ENCODE measurements at places on chromosomes 16 and 17. TPM values are rescaled to one million over a fixed set of nuclear protein-coding genes. Genes with fewer than 3 reads are reported as not detected.

DNA sequence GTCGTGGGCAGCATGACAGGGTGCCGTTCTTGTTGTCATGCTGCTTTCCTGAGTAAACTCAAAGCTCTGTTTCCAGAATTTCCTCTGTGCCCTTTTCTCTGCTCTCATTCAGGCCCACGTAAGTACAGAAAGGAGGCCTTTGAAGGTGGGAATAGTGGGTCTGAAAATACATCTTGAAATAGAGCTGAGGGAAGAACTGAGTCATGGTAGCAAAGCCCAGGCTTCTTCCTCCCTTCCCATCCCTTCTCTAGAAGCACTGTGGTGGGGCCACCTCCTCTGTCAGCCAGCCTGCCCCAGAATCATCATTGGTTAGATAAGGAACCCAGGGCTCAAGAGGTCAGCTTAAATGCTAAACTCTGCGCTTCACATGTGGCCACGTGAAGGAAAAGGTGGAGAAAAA, 9.4 kb downstream of the CTRL start:
- H3K4me3 ChIP-seq, result no peak overlapping the region
- peaks cover 4% of the 10 kb centered on the region for H3K27me3 ChIP-seq
- H3K36me3 ChIP-seq, result no peaks in the 10 kb centered on the region
- no peak for DNase-seq
- peaks cover 20% of the 10 kb centered on the region for H3K4me1 ChIP-seq

Gene POLDIP2
- total RNA-seq, result 73.5 TPM

DNA sequence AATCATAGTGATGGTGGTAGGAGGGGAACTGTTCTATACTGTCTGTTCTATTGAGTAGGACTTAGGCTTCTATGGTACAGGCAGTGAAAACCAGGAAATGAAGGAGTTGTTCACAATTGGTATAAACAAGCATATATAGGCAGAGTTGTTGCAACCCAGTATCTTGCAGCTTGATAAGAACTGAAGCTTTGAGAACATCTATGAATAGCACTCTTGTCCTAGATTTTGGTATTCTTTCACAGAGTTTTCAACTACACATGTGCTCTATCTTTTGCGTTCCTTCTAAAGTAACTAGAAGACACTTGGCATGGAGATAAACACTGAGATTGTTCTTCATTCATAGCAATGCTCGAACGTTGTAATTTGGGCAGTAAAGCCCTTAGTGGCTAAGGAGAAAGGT, 91.8 kb downstream of the KCNJ2 start:
- DNase-seq, result no peak
- no peaks in the 10 kb centered on the region for H3K36me3 ChIP-seq
- no peaks in the 10 kb centered on the region for H3K4me1 ChIP-seq
- no peak overlapping the region for H3K27ac ChIP-seq
- H3K4me3 ChIP-seq, result no peak overlapping the region
- no peaks in the 10 kb centered on the region for H3K27me3 ChIP-seq

DNA sequence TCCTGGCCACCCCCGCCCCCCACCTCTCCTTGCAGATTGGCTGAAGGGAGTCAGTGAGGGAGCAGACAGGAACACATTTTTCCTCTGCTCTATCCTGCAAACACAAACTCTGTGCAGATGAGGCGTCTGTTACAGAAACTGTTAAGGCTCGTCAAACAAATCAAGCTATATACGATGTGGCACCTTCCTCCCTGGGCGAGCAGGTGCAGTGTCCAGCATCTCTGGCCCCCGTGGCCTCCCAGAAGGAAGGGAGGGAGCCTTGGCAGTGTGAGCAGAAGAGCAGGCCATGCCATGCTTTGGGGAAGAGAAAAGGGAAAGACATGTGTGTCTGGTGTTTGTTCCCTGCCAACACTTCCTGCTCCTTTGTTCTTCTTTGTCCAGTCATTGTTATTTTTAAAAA, 267.8 kb downstream of the UTP18 start:
- H3K4me1 ChIP-seq, result no peaks in the 10 kb centered on the region
- no peak overlapping the region for H3K4me3 ChIP-seq
- no peak for DNase-seq

DNA sequence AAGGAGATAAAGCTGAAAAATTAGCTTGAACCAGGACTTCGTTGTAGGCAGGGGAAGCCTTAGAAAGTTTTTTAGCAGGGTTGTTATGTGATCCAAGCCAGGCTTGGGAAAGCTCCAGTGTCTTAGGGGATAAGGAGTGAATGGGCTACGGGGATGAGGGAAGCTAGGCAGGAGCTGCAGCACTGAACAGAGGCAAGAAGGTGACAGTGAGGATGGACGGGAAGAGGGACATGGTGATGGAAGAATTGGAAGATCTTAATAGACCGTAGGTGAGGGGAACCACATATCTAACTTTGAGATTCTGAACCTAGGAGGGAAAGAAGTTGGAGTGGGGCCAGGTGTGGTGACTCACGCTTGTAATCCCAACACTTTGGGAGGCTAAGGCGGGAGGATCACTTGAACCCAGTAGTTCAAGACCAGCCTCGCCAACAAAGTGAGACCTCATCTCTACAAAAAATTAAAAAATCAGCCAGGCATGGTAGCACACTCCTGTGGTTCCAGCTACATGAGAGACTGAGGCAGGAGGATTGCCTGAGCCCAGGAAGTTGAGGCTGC, 3.2 kb downstream of the RHBDL3 start:
- DNase-seq, result no peak
- H3K4me3 ChIP-seq, result peak overlapping the region; percentile 97
- peaks cover 5% of the 10 kb centered on the region for H3K36me3 ChIP-seq
- peak overlapping the region; percentile 96 for H3K27ac ChIP-seq

Gene HAS3
- 0.42 TPM for total RNA-seq

DNA sequence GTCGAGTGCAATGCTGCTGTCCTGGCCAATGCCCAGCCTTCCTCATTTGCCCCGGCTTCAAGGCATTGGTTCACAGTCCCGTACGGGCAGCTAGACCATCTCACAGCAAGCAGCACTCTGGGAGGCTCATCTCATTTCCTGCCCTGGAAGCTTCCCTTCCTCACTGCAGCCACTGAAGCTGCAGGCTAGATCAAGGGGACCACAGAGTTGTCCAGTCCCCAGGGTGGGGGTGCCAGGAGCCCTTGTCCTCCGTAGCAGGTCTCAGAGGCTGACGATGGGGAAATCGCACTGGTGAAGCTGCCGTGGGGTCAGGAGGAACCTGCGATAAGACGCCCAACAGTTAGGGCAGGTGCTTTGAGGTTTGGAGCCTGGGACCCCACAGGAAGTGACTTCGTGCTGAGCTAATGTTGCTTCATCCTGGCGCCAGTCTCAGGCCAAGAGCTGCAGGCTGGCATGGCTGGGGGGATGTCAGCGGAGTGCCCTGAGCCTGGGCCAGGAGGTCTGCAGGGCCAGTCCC, at the start of gene SPNS3:
Gene SPNS3 (plus strand): TSS at position 426 of the 517 bp plus-strand sequence. CDS start 28 bp downstream, at position 454.
- peaks cover 9% of the 10 kb centered on the region for H3K27me3 ChIP-seq
- no peaks in the 10 kb centered on the region for H3K36me3 ChIP-seq
- no peak for DNase-seq
- no peak within 1 kb of the TSS for H3K4me3 ChIP-seq
- no peak within 1 kb of the TSS for H3K27ac ChIP-seq

GRCh38 chr17:35101725-35102124, 17.9 kb downstream of the RAD51D start:
- peaks cover 9% of the 10 kb centered on the region for H3K36me3 ChIP-seq
- no peak overlapping the region for H3K27ac ChIP-seq
- H3K4me3 ChIP-seq, result no peak overlapping the region
- peaks cover 3% of the 10 kb centered on the region for H3K27me3 ChIP-seq

GRCh38 chr16:56451753-56452689, 667 bp downstream of the OGFOD1 start:
- peaks cover 2% of the 10 kb centered on the region for H3K27me3 ChIP-seq
- peak overlapping the region; percentile 99 for H3K27ac ChIP-seq
- no peaks in the 10 kb centered on the region for H3K36me3 ChIP-seq
- peaks cover 11% of the 10 kb centered on the region for H3K4me1 ChIP-seq
- DNase-seq, result peak; percentile 54
- peak overlapping the region; percentile 100 for H3K4me3 ChIP-seq

DNA sequence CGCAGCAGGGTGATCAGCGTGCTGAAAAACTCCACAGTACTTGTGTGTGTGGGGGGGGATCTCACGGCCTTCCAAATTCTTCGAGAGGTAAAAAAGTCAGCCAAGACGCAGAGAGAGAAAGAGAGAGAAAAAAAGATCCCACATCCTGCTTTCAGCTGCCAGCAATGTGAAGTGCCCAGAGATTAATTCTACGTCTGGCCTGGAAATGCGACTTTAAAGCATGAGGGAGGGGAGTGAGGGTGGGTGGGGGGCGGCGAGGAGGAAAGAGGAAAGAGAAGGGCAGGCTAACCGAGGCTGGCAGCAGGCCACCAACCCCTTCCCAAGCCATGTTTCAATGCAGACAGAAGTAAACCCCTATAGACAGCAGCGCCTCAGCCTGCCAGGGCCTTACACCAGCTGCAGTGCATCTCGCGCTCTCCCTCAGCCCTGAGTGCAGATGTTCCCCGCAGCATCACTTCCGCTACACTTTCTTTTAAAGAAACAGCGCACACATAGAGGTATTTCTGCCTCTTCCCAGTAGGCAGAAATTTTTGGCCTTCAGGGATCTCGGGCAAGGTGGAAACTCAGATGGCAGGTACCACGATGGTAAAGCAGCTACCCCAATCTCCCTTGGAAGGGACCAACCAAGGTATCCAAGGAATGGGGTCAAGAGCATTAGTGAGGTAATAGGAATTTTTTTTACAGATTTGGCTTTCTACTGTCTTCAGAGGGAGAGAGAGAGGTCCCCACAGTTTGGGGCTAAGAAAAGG, 87.8 kb downstream of the SMG6 start:
- no peaks in the 10 kb centered on the region for H3K27me3 ChIP-seq
- peaks cover under 1% of the 10 kb centered on the region for H3K36me3 ChIP-seq
- H3K4me3 ChIP-seq, result peak overlapping the region; percentile 17

DNA sequence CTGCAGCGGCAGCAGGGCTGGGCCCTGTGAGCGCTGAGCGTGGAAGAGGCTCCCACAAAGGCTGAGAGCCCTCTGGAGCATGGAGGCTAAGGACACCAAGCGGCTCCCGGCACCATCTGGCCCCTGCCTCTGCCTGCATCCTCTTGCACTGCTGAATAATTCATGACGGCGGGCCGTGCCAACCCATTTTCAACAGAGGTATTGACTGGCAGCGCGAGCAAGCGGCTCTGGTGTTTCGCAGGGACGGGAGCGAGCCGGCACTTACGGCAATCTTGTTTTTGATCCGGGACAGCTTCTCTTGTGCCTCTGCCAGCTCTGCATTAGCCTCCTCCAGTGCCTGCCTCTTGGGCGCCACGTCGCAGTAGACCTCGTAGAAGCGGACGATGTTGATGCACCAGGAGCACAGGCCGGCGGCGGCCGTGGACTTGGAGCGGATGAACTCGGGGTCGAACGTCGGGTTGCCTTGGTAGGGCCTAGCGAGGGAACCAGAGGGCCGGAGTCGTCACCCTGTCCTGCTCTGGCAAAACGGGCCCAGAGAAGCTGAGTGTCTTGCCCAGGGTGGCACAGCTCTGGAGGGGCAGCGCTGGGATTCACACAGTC, 80.4 kb downstream of the PGS1 start:
- H3K27me3 ChIP-seq, result no peaks in the 10 kb centered on the region
- peaks cover 4% of the 10 kb centered on the region for H3K4me1 ChIP-seq
- H3K4me3 ChIP-seq, result no peak overlapping the region
- peak overlapping the region; percentile 28 for H3K27ac ChIP-seq

- peak overlapping the region; percentile 25 for H3K4me3 ChIP-seq
- peaks cover 30% of the 10 kb centered on the region for H3K4me1 ChIP-seq
- no peak overlapping the region for H3K27ac ChIP-seq
- H3K27me3 ChIP-seq, result peaks cover 7% of the 10 kb centered on the region
- no peak for DNase-seq
- H3K36me3 ChIP-seq, result no peaks in the 10 kb centered on the region
Measured at GRCh38 chr17:18025945-18026776, 12.8 kb downstream of the ATPAF2 start.

Gene MMP28
- total RNA-seq, result 0.49 TPM

- H3K36me3 ChIP-seq, result no peaks in the 10 kb centered on the region
- H3K4me3 ChIP-seq, result no peak overlapping the region
- no peaks in the 10 kb centered on the region for H3K27me3 ChIP-seq
Measured at GRCh38 chr17:78272181-78272913, 40.9 kb downstream of the TMEM235 start.

Gene KCNJ2
- 1.3 TPM for total RNA-seq

Gene PSKH1
- total RNA-seq, result 27.9 TPM

DNA sequence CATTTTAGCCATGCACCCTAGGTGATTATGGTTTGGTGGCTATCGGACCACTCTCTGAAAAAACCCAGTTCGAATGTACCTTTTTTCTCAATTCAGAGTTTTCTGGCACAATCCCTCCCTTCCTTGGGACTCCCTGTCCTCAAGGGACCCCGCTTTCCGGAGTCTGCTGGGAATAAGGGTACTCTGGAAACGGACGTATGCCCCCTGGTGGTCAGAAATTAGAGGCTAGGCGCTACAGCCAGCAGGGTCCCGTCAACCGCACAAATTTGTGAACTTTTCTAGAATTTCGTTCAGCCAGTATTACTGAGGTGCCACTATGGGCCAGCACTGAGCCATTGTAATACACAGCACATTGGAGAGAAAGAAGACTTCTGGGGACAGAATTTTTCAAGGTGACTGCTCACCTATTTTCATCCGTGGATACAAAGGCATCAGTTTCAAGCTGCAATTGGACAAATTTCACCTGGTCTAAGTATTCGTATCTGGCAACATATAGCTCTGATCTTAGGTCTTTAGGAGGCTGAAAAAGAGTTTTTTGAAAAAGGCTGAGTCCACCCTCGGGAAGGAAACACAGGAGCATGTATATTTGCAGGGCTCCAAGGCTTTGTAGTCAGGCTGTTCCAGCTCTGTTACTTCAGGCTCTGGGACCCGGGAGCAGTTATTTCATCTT, 27.1 kb upstream of the CRYBA1 start:
- no peak overlapping the region for H3K4me3 ChIP-seq
- no peak overlapping the region for H3K27ac ChIP-seq
- DNase-seq, result peak; percentile 81
- peaks cover 9% of the 10 kb centered on the region for H3K4me1 ChIP-seq

- H3K4me1 ChIP-seq, result no peaks in the 10 kb centered on the region
- peaks cover 7% of the 10 kb centered on the region for H3K27me3 ChIP-seq
- peaks cover 6% of the 10 kb centered on the region for H3K36me3 ChIP-seq
- H3K4me3 ChIP-seq, result peak overlapping the region; percentile 93
- peak; percentile 90 for DNase-seq
Measured at GRCh38 chr17:35088881-35089585, 25.5 kb upstream of the RFFL start.

DNA sequence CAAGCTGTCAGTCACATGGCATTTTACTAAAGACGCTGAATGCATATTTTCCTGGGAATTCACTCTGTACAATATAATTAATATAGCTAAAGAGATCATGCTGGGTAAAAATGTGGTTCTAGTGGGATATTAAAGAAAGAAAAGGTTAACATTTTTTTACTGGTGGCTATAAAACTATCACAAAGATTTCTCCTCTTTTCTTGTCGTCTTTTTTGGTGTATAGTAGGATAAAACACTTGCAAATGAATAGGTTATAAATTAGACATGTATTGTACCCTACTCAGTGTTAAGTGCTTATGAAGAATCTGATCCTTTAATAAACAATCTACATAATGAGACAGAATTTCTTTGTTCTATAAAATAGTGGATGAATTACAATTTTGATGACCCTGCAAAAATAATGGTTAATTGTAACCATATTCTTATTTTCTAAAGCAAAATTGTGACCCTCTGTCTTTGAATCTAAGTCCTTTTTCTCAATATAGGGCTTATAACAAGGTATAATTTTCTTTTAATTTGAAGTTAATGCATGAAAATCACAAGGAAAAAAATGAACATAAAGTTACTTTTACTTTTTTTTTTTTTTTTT, 1540.4 kb upstream of the GOT2 start:
- no peak for DNase-seq
- H3K36me3 ChIP-seq, result no peaks in the 10 kb centered on the region
- no peaks in the 10 kb centered on the region for H3K27me3 ChIP-seq
- no peak overlapping the region for H3K4me3 ChIP-seq

Measured in glutamatergic neuron (in vitro differentiated cells).